SK-N-MC (cell line): ENCODE measurements at places on chromosomes 13 and 19.
A peak's percentile ranks its signal among the peaks of the same experiment; 100 is the strongest.

GRCh38 chr19:51600940-51601580, 29.1 kb downstream of the SIGLEC5 start:
- DNase-seq = no peak

GRCh38 chr19:347946-348861, 3.6 kb upstream of the MIER2 start:
- no peak for DNase-seq

DNA sequence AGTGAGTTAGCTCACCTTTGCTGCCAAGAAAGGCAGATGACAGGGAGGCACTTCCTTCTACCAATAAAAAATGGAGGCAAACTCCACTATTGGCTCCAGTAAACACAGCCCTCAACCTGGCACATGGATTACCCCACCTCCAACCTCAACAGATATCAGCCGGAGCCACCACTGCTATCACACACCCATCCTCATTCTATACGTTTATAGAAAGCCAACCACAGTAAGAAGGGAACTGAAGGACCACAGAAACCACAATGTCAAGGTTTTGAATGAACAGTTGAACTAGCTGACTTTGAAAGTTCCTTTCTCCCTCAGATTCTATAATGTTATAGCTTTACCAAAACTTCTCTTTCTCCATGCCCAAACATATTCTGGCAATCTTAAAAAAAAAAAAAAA, 526.2 kb downstream of the UQCRFS1 start:
- DNase-seq = no peak

DNA sequence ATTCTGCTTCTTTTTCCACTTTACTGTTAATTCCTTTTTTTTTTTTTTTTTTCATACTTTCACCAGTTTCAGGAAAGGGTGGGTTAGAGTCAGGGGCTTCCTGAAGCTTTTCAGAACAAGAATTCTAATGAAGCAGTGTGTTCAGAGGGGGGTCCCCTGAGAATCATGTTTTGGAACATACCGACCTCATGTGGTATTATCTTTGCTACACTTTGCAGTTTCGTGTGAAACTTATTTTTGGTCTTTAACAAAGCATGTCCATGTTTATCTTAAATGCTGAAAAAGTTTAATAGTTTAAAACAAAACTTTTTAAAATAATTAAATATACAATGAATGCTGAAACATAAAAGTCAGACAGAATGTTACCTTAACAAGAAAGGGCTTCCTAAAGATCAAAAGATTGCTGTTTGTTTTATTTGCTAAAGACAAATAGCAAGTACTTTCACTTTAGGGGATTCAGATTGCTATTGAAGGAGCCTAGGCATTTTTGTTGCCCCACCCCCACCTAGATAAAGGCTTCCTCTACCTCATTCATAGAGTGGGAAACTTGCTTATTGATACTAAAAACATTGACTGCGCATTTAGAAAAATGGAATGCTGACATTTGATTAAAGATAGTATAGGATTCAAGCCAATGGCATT, 21.1 kb upstream of the POMP start:
- no peak for DNase-seq

DNA sequence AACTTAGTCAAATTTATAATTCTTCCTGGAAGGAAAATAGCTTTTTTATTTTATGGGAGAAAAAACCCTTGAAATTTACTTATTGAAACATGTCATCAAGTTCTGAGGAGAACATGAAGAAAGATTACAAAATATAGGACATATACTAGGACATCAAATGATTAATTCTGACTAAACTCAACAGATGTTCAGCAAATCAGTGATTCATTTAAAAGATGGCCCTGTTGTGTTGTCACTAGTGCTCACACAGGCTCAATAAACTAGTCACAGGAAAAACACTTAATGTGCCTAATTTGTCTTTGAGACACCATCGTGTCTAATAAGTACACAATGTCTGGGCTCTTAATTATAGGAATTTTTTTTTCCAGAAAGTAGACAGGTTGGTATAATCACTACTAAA, 223.8 kb upstream of the TMTC4 start:
- no peak for DNase-seq

- DNase-seq = no peak
Measured at GRCh38 chr13:52878831-52879230, 30.4 kb upstream of the PCDH8 start.

GRCh38 chr19:50377517-50377916, 1.3 kb downstream of the NR1H2 start:
- DNase-seq = no peak

GRCh38 chr13:108426893-108427292, 157.4 kb downstream of the TNFSF13B start:
- no peak for DNase-seq

- no peak for DNase-seq
Measured at GRCh38 chr19:30060531-30061222, 118.6 kb downstream of the URI1 start.

- DNase-seq = no peak
Measured at GRCh38 chr13:113144255-113144629, 14.2 kb upstream of the PROZ start.

GRCh38 chr13:105937451-105937850, 598.0 kb downstream of the EFNB2 start:
- DNase-seq = no peak

GRCh38 chr13:80873589-80873988, 532.7 kb upstream of the SPRY2 start:
- DNase-seq = no peak

DNA sequence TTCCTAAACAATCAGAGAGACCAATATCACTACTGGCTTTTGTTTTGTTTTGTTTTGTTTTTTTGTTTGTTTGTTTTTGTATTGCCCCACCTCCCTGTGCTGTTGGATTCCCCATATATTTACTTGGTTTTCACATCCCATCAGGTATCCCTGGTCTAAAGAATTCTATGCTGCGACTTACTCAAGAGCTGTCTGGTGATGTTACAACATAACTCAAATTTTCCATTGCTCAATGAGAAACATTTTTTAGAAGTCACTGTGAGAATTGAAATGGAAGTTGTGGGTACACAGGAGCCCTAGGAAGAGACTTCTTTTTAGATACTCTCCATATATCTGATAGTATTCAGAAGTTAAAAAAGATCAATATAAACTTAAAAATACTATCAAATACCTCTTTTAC, 181.4 kb downstream of the KLF5 start:
- DNase-seq = no peak

DNA sequence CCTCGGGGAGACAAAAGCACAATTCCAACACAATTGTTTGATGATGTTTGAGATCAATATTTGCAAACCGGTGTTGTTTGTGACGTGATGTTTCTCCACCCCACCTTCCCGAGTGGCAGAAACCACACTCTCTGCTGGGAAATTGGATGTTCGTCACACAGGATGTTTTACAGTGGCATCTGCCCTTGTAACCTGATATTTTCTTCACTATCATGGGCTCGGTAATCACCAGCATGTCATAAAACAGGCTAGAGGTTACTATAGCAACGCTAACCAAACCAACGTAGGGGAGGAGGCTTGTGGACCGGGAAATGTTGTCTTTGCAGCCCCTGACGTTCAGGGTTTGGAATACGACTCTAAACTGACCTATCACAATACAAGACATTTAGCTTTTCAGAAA, 454.5 kb downstream of the IRS2 start:
- no peak for DNase-seq

DNA sequence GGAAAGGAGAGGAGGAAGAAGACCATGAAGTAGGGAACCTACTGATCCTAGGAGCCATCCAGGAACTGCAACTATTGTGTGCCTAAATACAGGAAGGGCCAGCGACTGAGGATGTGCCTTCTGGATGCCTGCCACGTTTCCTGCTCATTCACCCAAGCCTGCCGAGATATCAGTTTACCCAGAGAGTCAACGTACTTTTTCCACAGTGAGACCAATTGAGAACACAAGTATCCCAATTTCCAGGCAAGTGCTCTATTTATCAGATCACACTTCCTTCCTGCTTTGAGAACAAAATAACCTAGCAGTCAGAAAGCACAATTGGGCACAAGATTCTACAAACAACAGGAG, 122.4 kb downstream of the AKAP11 start:
- DNase-seq = no peak

GRCh38 chr13:64069892-64070291, 2654.2 kb upstream of the PCDH20 start:
- DNase-seq = no peak

DNA sequence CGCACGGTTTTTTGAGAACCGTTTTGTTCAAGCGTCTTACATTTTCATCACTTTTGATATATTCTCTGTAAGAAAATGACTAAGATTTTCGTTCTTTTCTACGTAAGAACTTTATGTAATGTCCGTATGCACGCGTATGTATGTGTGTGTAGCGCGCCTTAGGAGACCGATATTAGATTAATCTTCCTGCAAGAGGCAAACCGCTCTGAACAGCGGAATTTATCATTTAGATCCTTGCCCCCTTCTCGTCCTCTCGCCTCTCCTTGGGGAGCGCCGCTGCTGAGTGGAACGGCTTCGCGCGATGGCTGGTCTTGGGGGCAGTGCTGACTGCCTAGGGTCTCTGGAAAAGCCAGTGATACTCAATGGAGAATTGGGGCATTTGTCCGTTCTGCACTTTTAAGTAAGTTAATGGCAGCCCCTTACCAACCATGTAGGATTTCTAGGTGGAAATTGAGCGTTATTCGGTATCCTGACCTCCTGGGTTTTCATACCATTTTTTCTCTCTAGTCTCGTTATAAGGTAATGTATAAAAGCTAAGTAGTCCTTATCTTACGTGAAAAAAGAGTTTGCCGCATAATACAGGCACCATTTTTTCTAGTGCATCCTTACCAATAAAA, 4.7 kb downstream of the MAB21L1 start:
- DNase-seq = no peak

GRCh38 chr13:72004784-72005374, 137.9 kb upstream of the DACH1 start:
- no peak for DNase-seq

- no peak for DNase-seq
Measured at GRCh38 chr19:20278342-20278741, 111.3 kb downstream of the ZNF486 start.

DNA sequence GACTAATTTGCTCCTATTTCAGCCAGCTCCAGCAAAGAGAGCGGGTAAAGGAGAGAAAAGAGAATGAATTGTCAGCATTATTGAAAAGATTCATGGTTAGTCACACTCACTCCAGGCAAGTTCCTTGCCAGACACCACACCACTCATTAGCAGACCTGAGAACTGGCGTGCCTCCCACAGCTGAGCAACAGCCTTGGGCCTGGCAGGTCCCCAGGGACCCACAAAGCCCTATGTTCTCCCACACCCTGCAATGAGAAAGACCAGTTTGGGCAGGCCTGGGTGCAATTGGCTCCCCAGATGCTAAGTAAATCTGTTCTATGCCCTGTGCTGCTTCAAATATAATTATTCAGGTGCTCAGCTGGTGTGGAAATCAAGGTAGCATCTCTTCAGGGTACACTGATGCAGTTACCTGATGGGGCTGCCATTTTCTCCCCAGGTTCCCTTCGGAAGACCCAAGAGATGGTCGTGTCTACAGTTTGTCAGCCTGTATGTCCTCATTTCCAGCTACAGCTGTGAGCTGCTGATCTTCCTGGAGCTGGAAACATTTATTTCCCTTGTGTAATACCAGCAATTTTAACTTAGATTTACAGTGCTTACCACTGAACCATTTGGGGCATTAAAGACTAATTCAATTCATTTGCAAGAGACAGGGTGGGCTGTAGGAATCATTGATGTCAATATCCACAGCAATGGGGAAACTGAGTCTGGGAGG, 405.0 kb downstream of the COG6 start:
- DNase-seq = peak; percentile 44

GRCh38 chr19:1511318-1512317, 1.2 kb downstream of the ADAMTSL5 start:
- no peak for DNase-seq

- DNase-seq = no peak
Measured at GRCh38 chr13:112871742-112872141, 97.3 kb upstream of the MCF2L start.

GRCh38 chr13:41136396-41137031, 3.9 kb upstream of the KBTBD6 start:
- no peak for DNase-seq

DNA sequence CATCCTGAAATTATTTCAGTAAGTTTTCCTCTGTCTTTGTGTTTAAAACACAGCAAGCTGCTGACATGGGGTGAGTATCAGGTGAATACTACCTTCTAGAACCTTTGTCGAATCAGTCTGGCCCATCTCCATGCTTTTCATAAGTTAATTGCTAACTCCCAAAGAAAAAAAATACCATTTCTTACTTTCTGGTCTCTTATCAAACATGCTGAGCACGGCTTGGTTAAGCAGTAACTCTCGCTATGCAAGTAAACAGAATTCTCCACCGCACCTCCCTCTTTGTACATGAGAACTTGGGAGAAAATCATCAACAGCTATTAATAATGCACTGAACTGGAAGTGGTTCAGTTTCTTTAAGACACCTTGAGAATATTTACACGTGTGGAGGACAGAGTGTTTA, 88.6 kb downstream of the FGF9 start:
- no peak for DNase-seq

GRCh38 chr13:82867284-82867683, 1015.0 kb downstream of the SLITRK1 start:
- DNase-seq = no peak

- no peak for DNase-seq
Measured at GRCh38 chr19:6416658-6417405, 7.8 kb downstream of the KHSRP start.

- DNase-seq = no peak
Measured at GRCh38 chr13:36445278-36445677, 13.0 kb downstream of the CCNA1 start.

- DNase-seq = no peak
Measured at GRCh38 chr19:18541992-18542940, 1.1 kb downstream of the FKBP8 start.

DNA sequence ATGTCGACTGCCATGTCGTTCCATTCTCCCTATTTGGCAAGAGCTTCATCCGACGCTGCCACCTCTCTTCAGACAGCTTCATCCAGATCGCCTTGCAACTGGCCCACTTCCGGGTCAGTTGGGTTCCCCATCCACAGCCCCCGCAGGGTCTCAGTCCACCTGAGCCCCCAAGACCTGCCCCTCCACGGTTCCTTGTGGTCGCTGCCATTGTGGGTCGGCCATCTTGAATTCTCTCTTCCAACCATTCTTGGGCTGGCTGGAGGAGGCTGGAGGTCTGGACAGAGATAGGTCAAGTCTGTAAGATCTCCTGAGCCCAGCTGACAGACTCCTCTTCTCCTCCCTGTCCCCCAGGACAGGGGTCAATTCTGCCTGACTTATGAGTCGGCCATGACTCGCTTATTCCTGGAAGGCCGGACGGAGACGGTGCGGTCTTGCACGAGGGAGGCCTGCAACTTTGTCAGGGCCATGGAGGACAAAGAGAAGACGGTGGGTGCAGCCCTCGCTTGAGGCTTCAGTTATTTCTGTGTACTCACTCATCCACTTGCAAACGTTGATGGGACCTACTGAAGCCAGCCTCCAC, 19.5 kb downstream of the CPT1C start:
- DNase-seq = no peak

- DNase-seq = no peak
Measured at GRCh38 chr13:103161476-103161875, 95.3 kb upstream of the SLC10A2 start.
